Body of pancreas (tissue), 4 donors: ENCODE measurements at places on chromosomes 6 and 20. TPM values are rescaled to one million over a fixed set of nuclear protein-coding genes. Genes with fewer than 3 reads are reported as not detected.

The ARFGEF3 gene
- 21.8 TPM for total RNA-seq

The TCF21 gene
- total RNA-seq, result 1.3 TPM

The BACH2 gene
- total RNA-seq, result 3.3 TPM

The IER3 gene
- 46.4 TPM for total RNA-seq

The TPD52L2 gene
- total RNA-seq, result 47.1 TPM

The RPP21 gene
- total RNA-seq, result 77.6 TPM

GRCh38 chr6:131134220-131134979 is 867 bp upstream of the AKAP7 start:
- H3K27ac ChIP-seq, result no peak overlapping the region
- peaks cover 7% of the 10 kb centered on the region for H3K4me1 ChIP-seq
- H3K36me3 ChIP-seq, result no peaks in the 10 kb centered on the region
- no peak for DNase-seq
- no peak overlapping the region for H3K4me3 ChIP-seq

GRCh38 chr20:59084041-59084850 is 41.7 kb upstream of the PRELID3B start:
- H3K4me3 ChIP-seq, result no peak overlapping the region
- peak; percentile 22 for DNase-seq
- H3K27ac ChIP-seq, result no peak overlapping the region
- H3K4me1 ChIP-seq, result peaks cover 4% of the 10 kb centered on the region
- H3K27me3 ChIP-seq, result no peaks in the 10 kb centered on the region

GRCh38 chr20:58963060-58963584 is 17.9 kb upstream of the NELFCD start:
- no peak for DNase-seq
- no peak overlapping the region for H3K4me3 ChIP-seq
- H3K36me3 ChIP-seq, result no peaks in the 10 kb centered on the region
- no peak overlapping the region for H3K27ac ChIP-seq
- no peaks in the 10 kb centered on the region for H3K27me3 ChIP-seq

DNA sequence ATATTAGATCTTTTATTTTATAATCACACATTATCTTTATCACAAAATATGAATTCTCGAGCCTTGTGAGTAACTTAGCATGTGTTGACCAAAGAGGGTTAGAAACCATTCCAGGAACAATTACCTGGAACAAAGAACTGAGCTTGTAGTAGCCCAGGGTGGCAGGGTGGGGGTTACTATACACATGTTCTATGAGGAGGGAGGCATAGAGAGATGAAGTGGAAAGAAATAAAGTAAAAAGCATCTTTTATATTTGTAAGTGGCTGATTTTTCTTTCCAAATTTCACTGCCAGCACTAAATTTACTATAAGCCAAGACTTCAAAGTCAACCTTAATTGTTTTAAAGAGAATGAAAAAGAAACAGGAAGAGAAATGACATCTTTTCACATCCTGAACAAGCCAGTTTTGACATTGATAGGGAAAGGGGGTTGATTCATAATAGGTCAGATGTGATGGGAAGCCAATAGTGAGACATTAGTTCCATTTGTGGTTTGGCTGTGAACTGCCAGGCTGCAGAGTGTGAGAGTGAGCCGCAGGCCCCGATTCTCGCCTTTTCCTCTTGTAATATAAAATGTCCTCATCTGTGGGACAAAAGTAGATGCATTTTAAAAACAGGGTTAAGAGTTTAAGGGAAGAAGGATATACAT is 52.7 kb upstream of the MYB start:
- H3K36me3 ChIP-seq, result no peaks in the 10 kb centered on the region
- H3K27ac ChIP-seq, result no peak overlapping the region
- no peaks in the 10 kb centered on the region for H3K27me3 ChIP-seq
- no peak overlapping the region for H3K4me3 ChIP-seq
- no peak for DNase-seq

GRCh38 chr6:109323241-109323640 is 59.0 kb downstream of the CD164 start:
- H3K4me1 ChIP-seq, result no peaks in the 10 kb centered on the region
- no peak for DNase-seq
- H3K27me3 ChIP-seq, result no peaks in the 10 kb centered on the region

DNA sequence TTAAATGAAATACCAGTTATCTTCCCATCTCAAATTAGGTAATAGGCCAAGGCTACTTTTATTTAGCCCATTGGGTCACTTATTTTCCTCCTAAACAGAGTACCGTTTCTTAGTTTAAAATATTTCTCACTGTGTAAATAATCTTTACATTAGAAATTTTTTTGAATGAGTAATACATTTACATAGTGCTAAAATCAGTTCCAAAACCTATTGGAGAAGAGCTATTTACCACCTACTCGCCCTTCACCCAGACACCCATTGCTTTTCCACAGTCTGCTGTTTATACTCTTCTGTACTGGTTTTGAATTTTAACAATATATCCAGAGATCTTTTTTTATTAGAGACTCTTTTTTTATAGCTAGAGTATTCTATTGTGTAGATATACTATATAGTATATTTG is 36.9 kb downstream of the MCM8 start:
- no peak for DNase-seq
- no peaks in the 10 kb centered on the region for H3K36me3 ChIP-seq
- no peaks in the 10 kb centered on the region for H3K27me3 ChIP-seq

GRCh38 chr6:145729887-145730286 is 5.4 kb downstream of the EPM2A start:
- no peak for DNase-seq
- H3K27ac ChIP-seq, result no peak overlapping the region
- no peaks in the 10 kb centered on the region for H3K36me3 ChIP-seq
- peaks cover 6% of the 10 kb centered on the region for H3K4me1 ChIP-seq
- no peaks in the 10 kb centered on the region for H3K27me3 ChIP-seq

- no peaks in the 10 kb centered on the region for H3K36me3 ChIP-seq
- H3K4me1 ChIP-seq, result no peaks in the 10 kb centered on the region
- no peak overlapping the region for H3K27ac ChIP-seq
- no peak overlapping the region for H3K4me3 ChIP-seq
- DNase-seq, result peak; percentile 47
Observed at GRCh38 chr6:5905431-5906339, 101.0 kb downstream of the NRN1 start.

- H3K36me3 ChIP-seq, result no peaks in the 10 kb centered on the region
- no peaks in the 10 kb centered on the region for H3K27me3 ChIP-seq
- no peak overlapping the region for H3K4me3 ChIP-seq
- DNase-seq, result peak; percentile 97
Observed at GRCh38 chr6:37103169-37104039, 66.5 kb upstream of the PIM1 start.
